ENCODE measurements at places on chromosomes 4 and X. TPM values are rescaled to one million over a fixed set of nuclear protein-coding genes. Genes with fewer than 3 reads are reported as not detected.

- no peak overlapping the region for H3K27ac ChIP-seq
- DNase-seq, result no peak
- no peaks in the 10 kb centered on the region for H3K36me3 ChIP-seq
- no peak overlapping the region for H3K4me3 ChIP-seq
- no peaks in the 10 kb centered on the region for H3K4me1 ChIP-seq
- H3K27me3 ChIP-seq, result no peaks in the 10 kb centered on the region
Measured at GRCh38 chrX:136780241-136780640, 491 bp downstream of the ARHGEF6 start.

The CSAG2 gene
- not detected for total RNA-seq

DNA sequence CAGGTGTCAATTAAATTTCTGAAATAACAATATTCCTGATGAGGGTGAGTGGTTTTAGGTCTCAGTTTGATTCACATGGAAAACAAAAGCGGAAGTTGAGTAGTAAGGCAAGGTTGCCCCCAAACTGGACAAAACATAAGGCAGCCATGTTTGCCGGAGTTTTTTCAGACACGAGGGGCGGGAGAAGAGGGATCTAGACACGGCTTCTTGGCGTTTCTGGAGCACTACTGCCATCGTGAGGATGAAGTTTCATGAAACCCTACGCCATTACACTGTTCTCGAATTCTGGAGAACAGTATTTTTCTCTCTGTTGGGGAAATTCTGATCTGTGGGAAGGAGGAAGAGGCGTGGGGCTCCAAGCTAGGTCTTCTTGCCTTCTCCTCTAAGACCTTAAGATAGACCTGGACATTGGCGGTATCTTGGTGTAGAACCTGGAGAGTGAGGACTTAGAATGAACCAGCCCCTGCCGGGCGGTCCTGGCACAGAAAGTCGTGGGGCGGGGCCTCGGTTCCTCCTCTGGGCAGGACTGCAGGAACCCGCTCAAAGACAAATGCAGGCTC is 160.3 kb downstream of the OR13H1 start:
- peaks cover 7% of the 10 kb centered on the region for H3K36me3 ChIP-seq
- no peaks in the 10 kb centered on the region for H3K27me3 ChIP-seq
- H3K4me1 ChIP-seq, result no peaks in the 10 kb centered on the region
- H3K27ac ChIP-seq, result no peak overlapping the region
- no peak for DNase-seq

DNA sequence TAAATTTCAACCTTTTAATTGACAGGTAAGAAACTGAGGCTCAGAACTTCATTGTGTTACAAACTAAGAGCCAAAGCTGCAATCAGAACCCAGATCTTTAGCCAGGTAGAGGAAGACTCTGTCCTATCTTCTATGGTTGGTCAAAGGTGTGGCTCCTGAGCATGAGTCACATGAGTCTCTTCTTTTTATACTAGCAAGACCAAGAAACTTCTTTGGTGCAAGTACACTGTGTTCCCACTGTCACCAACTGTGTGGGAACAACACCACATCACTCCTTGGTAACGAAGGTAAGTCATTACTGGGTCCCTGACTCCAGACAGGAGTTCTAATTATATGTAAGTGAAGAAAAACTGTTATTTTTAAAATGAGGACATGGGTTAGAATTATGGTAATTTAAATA is 290.1 kb downstream of the INPP4B start:
- peaks cover 5% of the 10 kb centered on the region for H3K4me1 ChIP-seq
- no peak for DNase-seq
- H3K36me3 ChIP-seq, result no peaks in the 10 kb centered on the region
- H3K27ac ChIP-seq, result no peak overlapping the region

DNA sequence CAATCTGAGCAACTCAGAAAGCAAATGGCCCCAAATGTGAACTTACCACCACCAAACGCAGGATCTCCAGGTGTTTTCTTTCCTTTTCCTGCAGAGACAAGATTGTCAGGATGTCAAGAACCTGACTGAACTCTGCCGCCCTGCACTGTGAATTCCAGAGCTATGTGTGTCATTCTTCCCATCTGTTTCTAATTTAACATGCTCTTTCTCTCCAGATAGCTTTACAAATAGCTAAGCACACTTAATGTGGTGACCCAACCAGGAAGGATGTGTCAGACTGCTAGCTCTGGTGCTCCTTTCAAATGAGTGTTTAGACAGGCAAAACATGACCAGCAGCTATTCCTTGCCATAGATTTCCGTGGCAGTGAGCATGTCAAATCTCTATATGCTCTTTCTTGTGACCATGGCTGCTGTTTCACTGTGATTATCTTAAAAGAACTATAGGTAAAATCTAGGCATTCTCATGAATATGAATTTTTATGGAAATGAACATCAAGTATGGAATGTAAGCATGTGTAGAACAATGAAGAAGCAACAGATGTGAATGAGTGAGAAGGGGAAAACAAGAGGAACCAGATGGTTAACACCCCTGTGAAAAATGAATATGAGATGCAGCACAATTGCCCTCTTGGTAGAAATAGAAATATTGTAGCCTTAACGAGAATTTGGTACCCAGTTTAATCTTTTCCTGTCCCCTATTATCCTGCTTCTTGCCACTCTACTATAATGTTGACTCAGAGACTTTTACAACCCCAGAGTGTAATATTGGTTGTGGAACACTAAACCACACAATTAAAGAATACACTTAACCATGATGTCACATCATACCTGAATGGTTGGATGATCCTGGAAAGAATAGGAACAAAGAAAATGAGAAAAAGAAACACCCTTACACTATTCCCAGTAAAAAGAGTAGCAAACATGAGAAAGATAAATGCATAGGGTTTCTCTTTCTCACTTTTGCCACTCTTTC is 247.8 kb upstream of the DKK2 start:
- no peak overlapping the region for H3K27ac ChIP-seq
- H3K36me3 ChIP-seq, result no peaks in the 10 kb centered on the region
- no peak overlapping the region for H3K4me3 ChIP-seq
- no peaks in the 10 kb centered on the region for H3K4me1 ChIP-seq
- no peak for DNase-seq
- no peaks in the 10 kb centered on the region for H3K27me3 ChIP-seq

The TCEAL2 gene
- total RNA-seq, result 12.9 TPM

The NKAP gene
- 6.5 TPM for total RNA-seq

GRCh38 chrX:132023896-132024386 is 839 bp downstream of the STK26 start:
- H3K36me3 ChIP-seq, result no peaks in the 10 kb centered on the region
- H3K4me1 ChIP-seq, result no peaks in the 10 kb centered on the region
- peak overlapping the region; percentile 70 for H3K4me3 ChIP-seq
- no peak overlapping the region for H3K27ac ChIP-seq

- H3K4me3 ChIP-seq, result no peak overlapping the region
- no peaks in the 10 kb centered on the region for H3K36me3 ChIP-seq
- H3K4me1 ChIP-seq, result no peaks in the 10 kb centered on the region
Measured at GRCh38 chrX:18956303-18957032, 27.4 kb downstream of the PHKA2 start.
